ENCODE measurements at places on chromosomes 12 and 14.

- no peak for DNase-seq
Measured at GRCh38 chr12:89538897-89539296, 13.1 kb upstream of the POC1B start.

- DNase-seq: no peak
Measured at GRCh38 chr14:23181946-23182345, 1.5 kb downstream of the SLC7A8 start.

DNA sequence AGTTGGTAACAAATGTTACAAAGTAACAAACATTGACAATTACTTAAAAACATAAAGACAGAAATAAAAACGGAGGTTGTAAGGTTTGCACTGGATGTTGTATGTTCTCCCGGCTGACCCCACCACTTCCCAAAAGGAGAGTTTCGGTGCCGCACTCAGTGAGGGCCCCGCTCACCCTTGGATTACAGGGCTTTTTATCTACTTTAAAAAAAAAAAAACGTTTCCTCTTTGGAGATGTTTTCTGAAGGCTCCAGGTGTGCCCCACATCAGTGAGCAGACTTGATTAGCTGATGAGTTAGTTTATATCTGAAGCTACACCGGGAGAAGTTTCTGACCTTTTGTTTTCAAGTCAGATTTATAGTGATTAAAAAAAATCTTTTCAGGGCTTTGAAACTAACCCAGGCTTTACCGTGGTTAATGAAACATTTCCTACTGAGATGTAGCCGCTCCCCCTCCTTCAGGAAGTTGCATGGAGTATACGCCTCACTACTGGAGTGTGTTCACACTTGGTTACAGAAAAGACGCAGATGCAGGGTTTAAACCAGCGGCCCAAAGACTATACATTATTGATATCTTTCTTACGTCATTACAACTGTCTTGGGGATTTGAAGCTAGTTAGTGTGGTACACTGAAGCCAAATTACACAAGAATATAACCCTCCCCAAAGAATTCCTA lies 38.0 kb upstream of the BCL7A start:
- DNase-seq: peak; percentile 30

DNA sequence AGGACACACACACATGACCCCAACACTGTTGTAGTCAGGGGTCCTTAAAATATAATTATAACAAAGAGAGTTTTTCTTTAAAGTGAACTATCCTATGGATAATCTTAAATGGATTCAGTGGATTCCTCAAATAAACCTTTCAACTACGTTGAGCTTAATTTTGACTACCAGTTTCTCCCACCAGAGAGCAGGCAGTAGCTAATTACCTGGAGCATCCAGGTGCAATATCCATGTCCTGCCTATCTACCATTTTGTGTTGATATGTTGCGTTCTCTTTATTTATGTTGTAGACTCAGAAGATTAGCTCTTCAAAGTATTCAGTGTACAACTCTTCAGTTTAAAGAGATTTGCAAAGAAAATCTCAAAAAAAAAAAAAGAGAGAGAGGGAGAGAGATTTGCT lies 127.2 kb upstream of the GZMB start:
- no peak for DNase-seq

GRCh38 chr12:53034459-53034858 lies 15.4 kb upstream of the TNS2 start:
- no peak for DNase-seq

DNA sequence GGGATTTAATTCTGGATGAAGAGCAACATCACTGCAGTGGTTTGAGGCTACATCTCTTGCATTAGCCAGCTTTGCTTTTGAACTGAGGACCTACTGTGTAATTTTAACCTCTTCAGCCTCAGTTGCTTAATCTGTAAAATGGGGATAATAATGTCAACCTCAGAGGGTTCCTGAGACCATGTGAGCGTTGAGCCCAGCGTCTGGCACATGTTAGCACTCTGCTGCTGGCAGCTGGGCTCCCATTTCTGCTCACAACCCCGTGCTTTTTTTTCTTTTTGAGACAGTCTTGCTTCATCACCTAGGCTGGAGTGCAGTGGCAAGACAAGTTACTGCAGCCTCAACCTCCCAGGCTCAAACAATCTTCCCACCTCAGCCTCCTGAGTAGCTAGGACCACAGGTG lies 31.6 kb downstream of the TESC start:
- no peak for DNase-seq

- DNase-seq: no peak
Measured at GRCh38 chr12:89636776-89637160, 71.9 kb downstream of the ATP2B1 start.

GRCh38 chr14:81187832-81188522 lies 32.8 kb downstream of the GTF2A1 start:
- DNase-seq: no peak

- DNase-seq: no peak
Measured at GRCh38 chr12:120890963-120891362, 13.2 kb downstream of the SPPL3 start.

GRCh38 chr14:70664698-70665447 lies 23.2 kb downstream of the TTC9 start:
- DNase-seq: no peak

GRCh38 chr14:105861985-105862465 lies 335.6 kb downstream of the TMEM121 start:
- DNase-seq: no peak

DNA sequence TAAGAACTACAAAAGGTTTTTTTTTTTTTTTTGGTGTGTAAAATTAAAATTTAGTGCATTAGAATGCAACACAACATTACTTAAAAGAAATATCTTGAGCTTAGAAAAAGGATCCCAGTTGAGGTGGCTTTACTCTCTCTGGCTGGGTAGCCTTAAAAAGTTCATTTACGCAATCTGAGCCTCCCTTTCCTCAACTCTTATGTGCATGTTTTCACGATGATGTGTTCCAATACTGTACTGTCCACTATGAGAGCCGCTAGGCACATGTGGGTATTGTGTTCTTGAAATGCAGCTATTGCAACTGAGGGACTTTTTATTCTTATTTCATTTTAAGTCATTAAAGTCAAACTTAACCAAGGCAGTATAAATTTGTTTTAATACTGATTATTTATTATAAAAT lies 460.9 kb upstream of the SYT1 start:
- DNase-seq: peak; percentile 36

DNA sequence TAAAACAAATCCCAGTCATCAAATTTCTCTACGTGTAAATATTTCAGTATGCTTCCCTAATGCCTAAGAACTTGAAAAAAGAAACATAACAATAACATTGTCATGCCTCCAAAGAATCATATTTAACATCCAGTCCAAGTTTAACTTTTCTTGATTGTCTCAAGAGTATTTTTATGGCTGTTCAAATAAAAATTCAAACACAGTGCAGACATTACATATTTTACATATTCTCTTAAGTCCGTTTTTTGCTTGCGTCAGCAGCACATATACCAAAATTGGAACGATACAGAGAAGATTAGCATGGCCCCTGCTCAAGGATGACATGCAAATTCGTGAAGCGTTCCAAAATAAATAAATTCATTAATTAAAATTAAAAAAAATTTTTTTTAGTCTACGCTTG lies 23.3 kb upstream of the EEA1 start:
- DNase-seq: no peak

DNA sequence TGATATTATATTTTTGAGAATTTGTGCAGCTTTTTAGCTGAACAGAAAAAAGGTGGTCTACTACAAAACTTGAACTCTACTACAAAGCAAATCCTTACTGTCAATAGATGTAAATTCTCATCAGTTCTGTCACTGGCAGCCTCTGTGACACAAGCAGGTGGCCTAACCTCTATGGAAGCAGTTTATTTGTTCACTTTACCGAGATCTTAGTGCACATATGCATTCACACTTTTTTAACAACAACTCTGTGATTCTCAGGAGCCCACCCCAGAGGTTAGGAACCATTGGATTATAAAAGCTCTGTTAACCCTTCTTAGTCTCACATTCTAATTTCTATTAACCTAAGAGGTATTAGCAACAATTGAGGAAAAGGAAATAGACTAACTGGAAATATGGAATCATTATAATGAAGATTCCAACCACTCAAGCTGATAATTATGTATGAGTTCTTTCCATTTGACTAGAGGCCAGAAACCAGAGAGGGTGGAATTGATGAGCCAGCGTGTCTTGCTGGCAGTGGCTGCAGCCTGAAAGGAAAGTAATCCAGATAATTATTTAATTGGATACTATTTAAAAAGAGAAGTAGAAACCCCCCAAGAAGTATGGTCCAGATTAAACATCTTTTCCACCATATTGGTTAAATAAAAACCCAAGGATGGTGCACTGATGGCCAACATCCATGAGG lies 451.1 kb downstream of the TMEM117 start:
- no peak for DNase-seq

- DNase-seq: no peak
Measured at GRCh38 chr12:23704992-23705943, 244.2 kb downstream of the SOX5 start.

GRCh38 chr14:72256055-72256454 lies 323.8 kb downstream of the RGS6 start:
- no peak for DNase-seq

DNA sequence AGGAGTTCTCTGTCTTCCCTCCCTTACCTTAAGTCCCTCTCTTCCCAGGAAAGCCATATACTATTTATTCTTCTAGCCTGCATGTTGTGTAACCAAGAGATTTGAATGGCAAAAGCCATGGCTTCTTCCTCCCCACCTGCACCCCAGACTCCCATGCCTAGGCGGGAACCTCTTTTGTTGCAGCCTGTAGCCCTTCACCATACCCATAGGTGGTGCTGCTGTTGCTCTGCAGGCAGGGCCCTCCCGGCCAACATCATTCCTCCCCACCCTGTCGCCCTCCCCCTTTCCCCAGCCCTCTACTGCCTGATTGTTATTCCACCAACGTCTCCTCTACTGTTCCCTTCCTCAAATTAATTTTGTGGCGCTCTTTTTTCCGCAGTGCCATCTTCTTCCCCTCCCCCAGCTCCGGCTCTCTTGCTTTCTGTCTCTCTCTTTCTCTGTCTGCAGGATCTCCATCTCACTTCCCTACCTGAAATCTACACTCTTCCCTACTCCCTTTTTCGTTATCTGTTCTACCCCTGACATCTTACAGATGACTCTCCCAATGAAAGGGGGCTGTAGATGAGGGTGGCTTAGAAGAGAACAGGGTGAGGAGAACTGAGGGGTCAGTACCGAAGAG lies 13.8 kb downstream of the NGDN start:
- peak; percentile 17 for DNase-seq

DNA sequence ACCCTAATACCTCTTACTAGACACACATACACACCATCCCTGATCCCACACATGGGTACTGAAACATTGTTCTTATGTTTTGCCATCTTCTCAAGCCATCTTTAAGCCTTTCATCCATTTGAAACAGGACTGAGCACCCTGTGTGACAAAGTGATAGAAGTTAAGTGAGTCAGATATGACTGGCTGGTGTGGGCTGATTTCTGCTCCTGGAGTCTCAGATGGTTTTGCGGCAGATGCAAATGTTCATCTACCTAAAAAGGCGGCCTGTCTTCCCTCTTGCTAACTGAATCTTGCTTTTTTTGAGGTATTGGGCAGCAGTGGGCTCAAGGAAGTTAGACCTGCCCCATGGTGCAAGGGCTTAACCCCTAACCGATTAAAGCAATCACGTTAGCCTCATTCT lies 30.4 kb upstream of the PKP2 start:
- no peak for DNase-seq

DNA sequence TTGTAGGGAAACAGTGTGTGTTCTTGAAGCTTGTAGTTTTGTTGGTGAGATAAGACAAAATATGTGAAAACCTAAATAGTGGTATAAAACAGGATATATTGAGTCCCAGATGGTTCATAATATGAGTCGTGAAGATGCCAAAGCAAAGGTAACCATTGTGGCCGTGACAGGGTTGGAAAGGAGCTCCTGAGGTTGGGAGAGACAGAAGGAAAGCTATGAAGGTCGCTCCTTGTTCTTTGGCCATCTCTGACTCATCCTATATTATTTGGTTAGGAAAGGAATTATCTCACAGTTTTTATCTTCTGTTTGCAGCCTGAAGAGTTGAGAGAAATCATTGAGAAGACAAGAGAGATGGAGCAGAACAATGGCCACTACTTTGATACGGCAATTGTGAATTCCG lies 27.1 kb downstream of the ATP6V1D start:
- no peak for DNase-seq

- no peak for DNase-seq
Measured at GRCh38 chr12:46299851-46300250, 31.0 kb upstream of the SLC38A1 start.

DNA sequence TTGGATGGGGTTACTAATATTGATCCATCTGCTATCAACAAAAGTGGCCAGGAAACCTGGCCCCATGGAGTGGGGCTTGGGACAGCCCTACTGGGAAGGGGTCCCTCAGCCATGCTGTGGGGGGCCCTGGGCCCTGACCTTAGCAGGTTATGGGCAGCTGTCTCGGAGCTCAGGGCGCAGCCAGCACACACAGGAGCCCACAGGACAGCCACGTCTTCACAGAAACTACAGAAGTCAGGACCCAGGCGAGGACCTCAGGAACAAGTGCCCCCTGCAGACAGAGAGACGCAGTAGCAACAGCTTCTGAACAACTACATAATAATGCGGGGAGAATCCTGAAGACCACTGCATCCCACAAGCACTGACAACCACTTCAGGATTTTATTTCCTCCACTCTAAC lies 11.9 kb upstream of the FKBP11 start:
- DNase-seq: no peak

DNA sequence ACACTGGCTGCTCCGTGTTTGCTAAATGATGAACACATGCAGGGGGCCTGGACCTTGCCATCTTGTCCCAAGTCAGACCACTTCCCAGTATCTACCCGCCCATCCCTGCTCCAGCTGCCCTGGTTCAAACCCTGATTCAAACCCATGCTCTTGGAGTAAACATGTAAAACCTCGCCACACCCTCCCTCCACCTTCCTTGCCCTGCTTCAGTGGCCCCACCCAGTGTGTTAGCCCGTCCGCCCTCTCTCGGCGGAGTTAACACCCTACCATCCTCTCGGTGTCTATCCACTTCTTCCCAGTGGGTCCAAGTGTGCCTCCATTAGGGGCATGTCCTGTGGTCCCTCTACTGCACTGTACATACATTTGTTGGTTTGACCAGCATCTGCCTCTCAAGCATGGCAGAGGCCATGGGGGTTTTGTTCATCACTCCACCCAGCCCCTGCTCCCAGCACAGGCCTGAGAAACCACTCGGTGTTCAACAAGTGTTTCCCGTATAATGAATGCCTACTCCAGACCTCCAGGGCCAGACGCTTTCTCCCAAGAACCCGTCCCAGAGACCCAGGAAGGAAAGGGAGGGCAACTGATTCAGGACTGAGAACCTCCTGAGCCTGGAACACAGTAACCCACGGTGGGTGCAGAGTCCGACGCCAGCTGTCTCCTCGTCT lies 37.1 kb downstream of the P2RX4 start:
- DNase-seq: no peak

- no peak for DNase-seq
Measured at GRCh38 chr12:116839287-116839830, 41.9 kb downstream of the HRK start.

GRCh38 chr14:105069871-105070759 lies 4.9 kb upstream of the GPR132 start:
- peak; percentile 36 for DNase-seq
